Effector CD4-positive, alpha-beta T cell (primary cell): ENCODE measurements at places on chromosomes 7 and 10.

DNA sequence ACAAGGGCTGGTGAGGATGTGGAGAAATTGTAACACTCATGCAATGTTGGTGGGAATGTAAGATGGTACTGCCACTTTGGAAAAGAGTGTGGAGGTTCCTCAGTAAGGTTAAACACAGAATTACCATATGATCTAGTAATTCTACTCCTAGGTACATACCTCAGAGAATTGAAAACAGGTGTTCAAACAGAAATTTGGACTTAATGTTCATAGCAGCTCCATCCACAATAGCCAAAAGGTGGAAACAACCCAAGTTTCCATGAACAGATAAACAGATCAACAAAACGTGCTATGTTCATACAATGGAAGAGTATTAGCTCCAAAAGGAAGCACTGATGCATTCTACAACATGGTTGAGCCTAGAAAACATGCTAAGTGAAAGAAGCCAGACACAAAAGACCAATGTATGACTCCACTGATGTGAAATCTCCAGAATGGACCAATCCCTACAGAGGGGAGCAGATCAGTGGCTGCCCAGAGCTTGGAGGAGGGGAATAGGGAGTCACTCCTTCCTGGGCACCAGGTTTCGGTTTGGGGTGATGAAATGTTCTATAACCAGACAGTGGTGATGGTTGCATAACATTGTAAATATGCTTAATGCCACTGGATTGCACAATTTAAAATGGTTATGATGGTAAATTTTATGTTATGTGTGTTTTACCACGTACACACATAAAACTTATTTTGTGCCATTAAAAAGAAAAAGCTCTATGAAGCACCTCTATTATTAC lies 5.7 kb upstream of the WDR86 start:
- no peak for DNase-seq

DNA sequence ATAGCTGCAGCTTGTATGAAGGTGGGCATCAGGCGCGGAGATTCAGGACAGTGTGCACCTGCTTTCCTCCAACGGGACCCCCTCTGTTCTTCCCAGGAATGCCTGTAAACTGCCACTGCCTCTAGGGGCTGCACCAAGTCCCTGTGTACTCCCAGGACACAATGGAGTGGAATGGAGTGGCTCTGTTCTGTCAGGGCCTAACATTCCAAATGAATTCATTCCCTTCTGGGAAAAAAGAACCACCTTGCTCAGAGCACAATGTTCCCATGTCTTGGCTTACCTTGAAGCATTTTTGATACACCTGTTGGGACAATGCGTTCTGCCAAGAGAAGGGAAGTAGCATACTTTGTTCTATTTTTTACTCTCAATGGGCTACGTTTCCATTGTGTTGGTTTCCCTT lies 339.4 kb downstream of the FRMD4A start:
- DNase-seq, result no peak

DNA sequence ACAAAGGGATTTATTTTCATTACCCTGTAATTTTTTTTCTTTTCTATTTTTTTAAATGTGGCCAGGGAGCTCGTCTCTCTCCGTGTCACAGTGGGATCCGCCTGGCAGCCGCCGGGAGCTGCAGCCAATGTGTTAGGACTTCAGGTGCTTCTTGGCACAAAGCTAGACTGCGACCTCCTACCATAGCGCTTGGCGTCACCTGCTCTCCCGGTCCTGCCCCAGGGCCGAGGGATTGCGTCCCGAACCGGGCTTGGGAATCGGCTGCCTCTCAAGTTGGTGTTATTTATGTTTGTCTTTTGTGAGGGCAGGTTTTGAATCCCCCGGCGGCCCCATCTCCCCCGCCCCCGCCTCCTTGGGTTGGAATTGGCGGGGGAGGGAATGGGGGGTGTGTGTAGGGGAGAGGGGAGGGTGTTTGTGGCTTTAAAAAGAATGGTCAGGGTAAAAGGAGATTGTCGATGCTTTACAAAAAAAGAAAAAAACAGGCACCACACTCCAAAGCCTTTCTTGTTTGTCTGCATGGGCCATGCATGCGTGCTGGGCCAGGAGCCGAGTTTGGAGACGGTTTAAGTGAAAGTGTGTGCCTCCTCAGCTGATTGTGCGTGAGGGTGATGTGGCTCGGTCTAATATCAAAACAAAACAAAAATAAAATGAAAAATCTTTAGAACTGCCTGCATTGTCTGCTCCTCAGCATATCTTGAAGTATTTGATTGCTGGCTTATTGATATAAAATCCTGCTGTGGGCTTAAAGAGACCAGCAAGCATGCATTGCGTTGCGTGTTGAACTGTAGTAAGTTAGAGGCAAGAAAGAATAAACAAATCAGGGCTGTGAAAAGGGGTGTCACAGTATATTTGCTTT lies 1.2 kb downstream of the PPP1R9A start:
- DNase-seq, result no peak

DNA sequence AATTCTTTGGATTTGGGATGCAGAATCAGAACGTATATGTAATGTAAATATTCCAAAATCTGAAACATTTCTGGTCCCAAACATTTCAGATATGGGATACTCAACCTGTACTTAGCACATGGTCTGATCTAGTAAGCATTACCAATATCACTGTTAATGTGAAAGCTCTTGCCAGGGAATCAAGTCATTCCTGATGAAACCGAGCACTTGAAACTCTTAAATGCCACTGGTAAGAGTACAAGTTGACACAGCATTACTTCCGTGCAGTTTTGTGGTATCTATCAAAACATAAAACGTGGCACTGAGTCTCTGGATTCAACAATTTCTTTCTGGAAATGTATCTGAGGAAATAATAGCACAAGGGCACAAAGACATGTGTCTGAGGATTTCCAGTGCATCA lies 155.7 kb downstream of the RTKN2 start:
- no peak for DNase-seq

DNA sequence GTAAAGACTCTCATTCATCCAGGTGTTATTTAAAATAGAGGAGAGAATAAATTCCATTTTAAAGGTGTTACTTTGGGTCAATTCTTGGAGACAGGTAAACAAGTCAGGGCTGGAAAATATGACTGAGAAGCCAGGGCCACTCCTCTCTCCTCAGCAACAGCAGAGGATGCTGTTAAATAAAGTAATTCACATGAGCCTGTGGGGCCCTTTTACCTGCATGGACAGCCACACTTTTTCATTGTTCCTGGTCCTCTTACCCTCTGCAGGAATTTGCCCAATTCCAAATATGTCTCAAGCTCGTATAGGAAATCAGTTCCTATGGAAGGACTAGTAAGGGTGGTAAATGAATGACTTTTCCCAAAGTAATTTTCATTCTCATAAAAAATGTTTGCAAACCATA lies 420.1 kb upstream of the KLF6 start:
- no peak for DNase-seq
